ENCODE measurements at places on chromosomes 11 and 22. TPM values are rescaled to one million over a fixed set of nuclear protein-coding genes. Genes with fewer than 3 reads are reported as not detected.

GRCh38 chr11:66282468-66283455 lies 4.8 kb downstream of the CNIH2 start:
- DNase-seq, result peak; percentile 94

GRCh38 chr11:75577207-75577606 lies 15.2 kb downstream of the SERPINH1 start:
- no peak for DNase-seq

GRCh38 chr11:101907815-101908214 lies 7.0 kb upstream of the CEP126 start:
- no peak for DNase-seq

GRCh38 chr11:21930408-21930807 lies 262.5 kb upstream of the ANO5 start:
- no peak for DNase-seq

GRCh38 chr22:38949889-38950405 lies 7.5 kb upstream of the APOBEC3A start:
- no peak for DNase-seq

GRCh38 chr11:67614730-67615714 lies 8.3 kb downstream of the NDUFV1 start:
- DNase-seq, result peak; percentile 14

DNA sequence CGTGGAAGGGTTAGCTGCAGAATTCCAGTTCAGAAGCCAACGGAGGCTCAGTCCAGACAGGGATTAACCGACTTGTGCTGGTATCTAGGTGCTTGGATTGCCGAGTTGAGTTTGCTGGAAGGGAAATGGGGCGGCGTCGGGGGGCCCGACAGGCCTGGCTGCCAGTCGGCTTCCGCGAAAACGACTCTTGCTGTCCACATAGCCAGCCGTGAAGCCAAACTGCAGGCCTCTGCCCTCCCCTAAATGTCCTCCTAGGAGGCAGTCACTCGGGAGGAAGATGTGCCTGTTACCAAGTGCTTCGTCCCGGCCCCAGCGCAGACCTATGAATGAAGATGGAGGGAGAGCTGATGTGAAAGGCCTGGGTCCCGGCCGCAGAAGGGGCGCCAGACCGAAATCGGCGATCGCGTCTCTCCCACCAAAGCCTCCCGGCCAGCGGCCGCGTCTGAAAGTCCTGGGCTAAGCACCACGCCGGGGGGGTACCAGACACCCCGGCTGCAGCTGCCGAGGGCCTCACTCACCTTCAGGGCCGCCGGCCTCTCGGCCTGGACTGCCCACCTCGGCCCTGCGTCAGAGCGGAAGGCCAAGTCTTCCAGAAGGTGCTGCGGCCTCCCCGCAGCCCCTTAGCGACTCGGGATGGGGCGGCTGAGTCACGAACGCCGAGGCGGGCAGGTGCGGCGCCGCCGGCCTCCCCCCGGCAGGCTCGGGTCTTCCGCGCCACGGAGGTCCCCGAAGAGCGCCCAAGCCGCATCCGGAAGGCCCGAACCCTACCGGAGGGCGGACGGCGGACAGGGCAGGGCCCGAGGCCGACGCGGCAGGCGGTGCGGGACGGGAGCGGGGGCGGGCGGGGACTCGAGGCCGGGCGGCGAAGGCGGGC lies 7.5 kb downstream of the DPAGT1 start:
- no peak for DNase-seq

DNA sequence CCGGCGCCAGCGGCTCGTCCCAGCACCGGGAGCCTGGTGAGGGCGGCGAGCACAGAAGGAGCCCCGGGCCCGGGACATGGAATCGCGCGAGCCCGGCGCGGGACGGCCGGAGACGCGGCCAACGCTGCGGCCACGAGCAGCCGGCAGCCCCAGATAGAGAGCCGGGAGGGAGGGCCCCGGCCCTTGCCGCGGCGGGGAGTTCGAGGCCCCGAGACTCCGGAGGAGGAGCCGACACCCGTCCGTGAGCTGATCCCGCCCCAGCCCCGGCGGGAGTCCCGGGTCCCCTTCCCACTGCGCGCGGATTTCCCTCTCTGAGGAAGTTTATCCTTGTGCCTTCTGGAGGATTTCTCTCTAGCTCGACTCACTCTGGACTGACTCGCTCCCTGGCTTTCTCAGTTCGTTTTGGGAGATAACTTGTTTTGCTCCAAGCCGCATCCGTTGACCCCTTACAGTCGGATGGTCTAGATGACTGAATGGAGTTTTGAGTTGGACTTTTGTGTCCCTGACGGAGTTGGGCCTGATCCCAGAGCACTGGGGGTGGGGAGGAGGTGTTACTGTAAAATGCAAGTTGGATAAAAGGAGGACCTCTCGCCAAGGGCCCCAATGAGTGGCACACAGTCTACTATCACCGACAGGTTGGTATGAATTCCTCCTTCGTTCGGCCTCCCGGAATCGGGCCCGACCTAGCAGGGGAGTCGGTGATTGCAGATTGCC lies 585 bp downstream of the ARHGEF12 start:
- DNase-seq, result peak; percentile 44

GRCh38 chr11:27397624-27398399 lies 34.8 kb upstream of the CCDC34 start:
- no peak for DNase-seq

GRCh38 chr11:98720951-98721350 lies 299.8 kb upstream of the CNTN5 start:
- DNase-seq, result no peak

- DNase-seq, result no peak
Measured at GRCh38 chr11:87909178-87909577, 266.1 kb downstream of the RAB38 start.

GRCh38 chr11:88377144-88377543 lies 39.6 kb upstream of the CTSC start:
- DNase-seq, result no peak

DNA sequence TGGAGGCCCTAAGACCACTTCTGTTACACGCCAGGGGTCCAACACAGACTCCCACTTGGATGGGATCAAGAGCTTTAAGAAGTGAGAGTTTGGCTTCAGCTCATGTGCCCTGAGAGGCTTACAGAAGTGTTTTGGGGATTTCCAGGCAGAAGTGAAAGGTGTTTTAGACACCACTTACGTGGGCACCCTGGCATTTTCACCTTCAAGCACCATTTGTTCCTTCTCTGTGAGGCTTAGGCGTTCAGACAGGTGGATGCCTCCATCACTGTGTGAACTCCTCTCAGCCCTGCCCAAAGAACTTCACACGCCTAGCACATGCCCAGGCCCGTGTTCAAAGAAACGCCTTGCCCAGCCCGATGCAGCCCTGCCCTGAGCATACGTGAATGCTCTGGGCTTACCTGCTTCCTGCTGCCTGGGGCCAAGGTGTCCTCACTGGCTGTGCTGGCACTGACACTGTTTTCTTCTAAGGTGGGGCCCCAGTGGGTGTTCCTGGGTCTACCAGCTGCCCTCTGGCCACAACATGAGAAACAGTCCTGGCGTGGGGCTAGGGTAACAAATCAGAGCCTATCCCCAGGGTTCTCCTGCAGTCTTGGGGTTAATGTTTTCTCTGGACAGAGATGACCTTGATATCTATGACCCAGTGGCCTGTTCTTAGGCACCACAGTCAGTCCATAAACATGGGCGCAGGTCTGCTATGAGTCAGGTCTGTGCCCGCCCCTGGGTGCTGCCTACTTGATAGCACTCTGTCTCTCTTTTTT lies 34.0 kb downstream of the AMPD3 start:
- peak; percentile 81 for DNase-seq

DNA sequence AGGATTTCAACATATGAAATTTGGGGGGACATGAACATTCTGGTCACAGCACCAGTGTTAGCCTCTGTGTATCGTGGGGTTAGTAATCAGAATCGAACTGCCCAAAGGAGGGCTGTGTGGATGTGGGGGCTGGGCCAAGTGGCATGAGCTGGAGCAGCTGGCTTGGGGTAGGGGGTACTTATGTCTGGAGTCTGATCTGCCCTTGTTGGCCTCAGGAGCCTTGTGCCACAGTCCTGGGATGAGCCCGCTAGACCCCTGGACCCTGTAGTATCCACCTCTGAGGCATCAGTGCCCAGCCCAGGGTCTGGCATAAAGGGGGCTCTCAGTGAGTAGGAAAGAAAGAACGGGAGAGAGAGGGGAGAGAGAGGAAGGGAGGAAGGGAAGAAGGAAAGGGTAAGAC lies 67.3 kb downstream of the LRRC32 start:
- no peak for DNase-seq

DNA sequence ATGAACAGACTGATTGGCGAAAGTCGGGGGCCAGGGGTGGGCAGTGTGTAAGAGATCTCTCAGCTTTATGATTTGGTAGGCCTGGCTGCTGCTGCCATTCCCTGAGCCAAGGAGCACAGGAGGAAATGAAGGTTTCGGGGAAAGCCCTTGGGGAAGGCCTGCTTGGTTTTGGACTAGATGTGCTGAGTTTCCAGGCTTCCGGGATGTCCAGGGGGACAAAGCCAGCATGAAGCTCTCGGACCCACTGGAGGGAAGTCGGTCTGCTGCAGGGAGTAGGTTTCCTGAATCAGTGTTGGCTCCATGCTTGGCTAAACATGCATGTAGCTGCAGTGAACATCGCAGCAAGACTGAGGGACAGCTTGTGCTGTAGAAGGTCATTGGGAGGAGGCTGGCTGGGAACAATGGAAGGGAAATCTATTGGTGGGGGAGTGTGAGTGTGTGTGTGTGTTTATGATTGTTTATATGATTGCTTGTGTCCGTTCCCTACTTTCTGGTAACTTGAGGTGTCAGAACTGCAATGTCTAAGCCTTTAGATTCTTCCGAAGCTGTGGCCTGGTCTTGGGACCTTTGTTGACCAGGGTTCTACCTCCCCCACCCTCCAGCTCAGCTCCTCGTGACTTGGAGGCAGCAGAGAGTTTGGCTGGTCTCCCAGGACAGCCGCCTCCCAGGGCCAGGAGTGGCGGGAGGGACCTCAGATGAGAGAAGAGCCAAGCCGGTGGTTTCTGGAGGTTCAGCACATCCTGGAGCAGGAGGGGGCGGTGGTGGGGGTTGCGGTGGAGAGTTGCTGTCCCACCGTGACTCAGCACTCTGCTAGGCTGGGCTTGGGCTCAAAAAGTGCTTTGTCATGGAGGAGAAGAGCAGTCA lies 4.0 kb upstream of the FTH1 start:
- DNase-seq, result peak; percentile 98

- peak; percentile 45 for DNase-seq
Measured at GRCh38 chr11:8034106-8034585, 46.9 kb upstream of the TUB start.

- no peak for DNase-seq
Measured at GRCh38 chr11:2072551-2073261, 66.5 kb downstream of the IGF2 start.

- no peak for DNase-seq
Measured at GRCh38 chr22:42742940-42743339, 22.3 kb upstream of the A4GALT start.

GRCh38 chr22:30325065-30325720 lies 1.5 kb downstream of the TBC1D10A start:
- peak; percentile 81 for DNase-seq

DNA sequence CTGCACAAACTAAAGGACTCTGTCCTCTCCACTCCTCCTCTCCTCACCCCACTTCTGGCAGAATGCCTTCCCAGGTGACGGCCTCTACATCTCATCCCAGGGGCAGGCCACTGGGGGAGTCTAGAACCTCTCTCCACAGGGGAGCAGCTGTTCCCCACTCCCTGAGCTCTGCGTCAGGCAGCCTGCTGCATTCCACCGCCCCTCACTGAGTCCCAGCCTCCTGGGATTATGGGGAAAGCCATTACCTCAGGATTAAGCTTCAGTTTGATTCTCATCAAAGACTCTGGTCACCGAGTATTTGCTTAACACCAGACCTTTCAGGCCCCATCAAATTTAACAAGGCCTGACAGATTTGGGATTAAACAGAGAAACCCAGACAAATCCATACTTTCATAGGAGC lies 405.9 kb downstream of the NXPE2 start:
- DNase-seq, result no peak

- no peak for DNase-seq
Measured at GRCh38 chr22:49815641-49816091, 12.0 kb downstream of the BRD1 start.

- no peak for DNase-seq
Measured at GRCh38 chr11:108534274-108534882, 36.2 kb upstream of the POGLUT3 start.

- no peak for DNase-seq
Measured at GRCh38 chr11:11909727-11910126, 68.0 kb downstream of the USP47 start.

GRCh38 chr11:130874955-130875531 lies 41.2 kb downstream of the SNX19 start:
- DNase-seq, result no peak

- DNase-seq, result no peak
Measured at GRCh38 chr11:107915229-107915628, 13.0 kb upstream of the RAB39A start.

DNA sequence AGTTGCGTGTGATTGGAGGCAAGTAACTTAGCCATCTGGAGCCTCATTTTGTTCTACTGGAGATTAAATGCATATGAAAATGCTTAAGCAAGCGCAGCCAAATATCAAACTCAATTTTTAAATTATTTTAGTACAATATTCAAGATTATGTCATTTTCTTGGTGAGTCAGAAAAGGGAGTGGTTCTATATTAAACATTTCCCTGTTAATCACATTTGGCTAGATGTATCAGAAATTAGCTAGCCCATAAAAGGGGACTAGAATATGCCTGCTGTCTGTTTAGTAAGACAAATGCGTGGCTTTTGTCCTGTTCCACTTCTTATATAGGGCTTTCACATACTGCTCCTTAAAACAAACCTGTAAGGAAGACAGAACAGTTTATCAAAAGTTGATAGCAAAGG lies 35.0 kb upstream of the BMAL1 start:
- no peak for DNase-seq

- DNase-seq, result no peak
Measured at GRCh38 chr22:22553735-22554586, 5.1 kb downstream of the PRAME start.

DNA sequence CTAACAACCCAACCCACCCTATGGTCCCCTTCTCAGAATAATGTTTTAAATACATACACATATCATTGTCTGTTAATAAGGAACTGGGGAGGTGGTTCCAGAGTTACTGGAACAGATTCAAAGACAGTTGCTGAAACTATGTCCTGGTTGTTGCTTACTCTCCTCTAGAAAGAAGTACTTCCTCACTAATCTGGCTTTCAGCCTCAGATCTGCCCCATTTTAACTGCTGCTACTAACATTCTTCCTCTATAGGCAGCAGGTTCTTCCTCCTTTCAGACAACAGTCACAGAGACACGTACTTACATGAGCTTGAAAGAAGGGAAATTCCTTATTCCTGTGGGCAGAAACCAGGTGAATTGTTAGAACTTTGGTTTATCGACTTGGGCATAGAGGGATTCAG lies 8.1 kb upstream of the NEU3 start:
- no peak for DNase-seq

- peak; percentile 29 for DNase-seq
Measured at GRCh38 chr11:6771926-6772893, at the start of gene OR2AG2. Gene OR2AG2, minus strand, starts transcription at chr11:6771976. Its CDS starts 3,019 bp downstream, at chr11:6768957.

- DNase-seq, result no peak
Measured at GRCh38 chr11:131511794-131512193, 141.4 kb downstream of the NTM start.

- no peak for DNase-seq
Measured at GRCh38 chr22:36811094-36811800, 5.6 kb downstream of the PVALB start.

CDON gene
- 19.2 TPM for total RNA-seq

SNRPD3 gene
- total RNA-seq, result 134 TPM

TIMM10B gene
- 20.1 TPM for total RNA-seq

C11orf52 gene
- 16.1 TPM for total RNA-seq

PANX3 gene
- not detected for total RNA-seq

OR8G5 gene
- not detected for total RNA-seq

CASP5 gene
- total RNA-seq, result not detected

OR51B5 gene
- total RNA-seq, result not detected

JHY gene
- 4.2 TPM for total RNA-seq

POU2AF2 gene
- total RNA-seq, result not detected

HEPN1 gene
- total RNA-seq, result not detected

TMEM86A gene
- 39.1 TPM for total RNA-seq
